ENCODE measurements at places on chromosomes 13 and 19.

DNA sequence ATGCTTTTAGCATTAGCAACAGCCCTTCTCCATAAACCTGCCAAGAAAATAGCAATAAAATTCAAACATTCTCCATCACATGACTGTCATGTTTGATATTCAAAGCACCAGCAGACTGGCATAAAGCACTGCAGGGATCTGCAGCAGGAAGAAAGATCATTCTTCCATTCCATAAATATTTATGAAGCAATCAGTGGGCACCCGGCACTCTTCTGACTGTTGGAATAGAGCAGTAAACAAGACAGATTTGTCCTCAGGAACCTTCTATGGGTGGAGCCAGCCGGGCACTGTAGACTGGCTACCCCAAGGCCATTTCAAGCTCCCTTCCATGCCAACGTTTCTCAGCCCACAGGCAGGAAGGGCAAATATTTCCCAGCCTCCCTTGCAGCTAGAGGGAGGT, 25.5 kb downstream of the PLA2G4C start:
- no peak for DNase-seq

GRCh38 chr13:89057862-89058261, 1386.7 kb downstream of the SLITRK5 start:
- DNase-seq: no peak

- DNase-seq: peak; percentile 55
These were observed 1.7 kb downstream of the PCDH8 start for GRCh38 chr13:52846567-52847321.

DNA sequence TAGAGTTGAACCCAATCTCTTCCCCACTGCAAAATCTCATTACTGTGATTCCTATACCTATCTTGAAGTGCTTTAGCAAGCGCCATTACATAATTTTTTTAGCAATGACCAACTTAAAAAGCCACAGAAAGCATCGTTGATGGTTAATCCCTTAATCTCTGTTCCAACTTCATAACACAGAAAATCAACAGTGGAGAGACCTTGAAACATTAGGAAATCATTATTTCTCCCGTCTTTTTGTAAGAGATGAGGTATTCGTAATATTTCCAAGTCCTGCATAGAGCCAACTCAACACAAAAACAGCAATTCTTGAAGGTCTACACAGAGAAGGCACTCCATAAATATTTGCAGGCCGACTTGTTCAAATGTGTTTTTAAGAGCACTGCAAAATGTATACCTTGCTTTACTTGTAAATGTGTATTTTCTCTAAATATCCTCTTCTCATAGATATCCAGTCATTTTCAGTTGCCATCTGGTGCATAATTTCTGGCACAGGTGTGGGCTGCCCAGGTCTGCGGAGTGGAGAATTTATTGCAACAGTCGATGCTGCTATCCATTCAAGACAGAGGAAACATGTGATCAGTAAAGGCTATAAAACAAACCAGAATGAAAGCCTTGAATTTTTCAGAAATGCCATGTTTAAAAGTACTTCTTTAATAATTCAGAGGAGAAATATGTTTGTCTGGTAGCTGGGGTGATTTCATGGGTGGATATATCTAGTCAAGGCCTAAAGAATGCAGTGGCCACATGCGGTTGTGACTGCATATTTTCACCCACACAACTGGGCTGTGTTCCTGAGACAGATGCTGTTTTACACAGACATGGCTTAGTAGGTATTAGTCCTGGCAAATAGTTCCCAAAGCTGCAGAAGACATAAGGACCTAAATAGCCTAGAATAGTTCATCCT, 234.3 kb upstream of the STARD13 start:
- DNase-seq: no peak

GRCh38 chr13:38657191-38657590, 29.7 kb upstream of the FREM2 start:
- no peak for DNase-seq

GRCh38 chr13:97077341-97077740, 83.1 kb upstream of the OXGR1 start:
- DNase-seq: no peak

DNA sequence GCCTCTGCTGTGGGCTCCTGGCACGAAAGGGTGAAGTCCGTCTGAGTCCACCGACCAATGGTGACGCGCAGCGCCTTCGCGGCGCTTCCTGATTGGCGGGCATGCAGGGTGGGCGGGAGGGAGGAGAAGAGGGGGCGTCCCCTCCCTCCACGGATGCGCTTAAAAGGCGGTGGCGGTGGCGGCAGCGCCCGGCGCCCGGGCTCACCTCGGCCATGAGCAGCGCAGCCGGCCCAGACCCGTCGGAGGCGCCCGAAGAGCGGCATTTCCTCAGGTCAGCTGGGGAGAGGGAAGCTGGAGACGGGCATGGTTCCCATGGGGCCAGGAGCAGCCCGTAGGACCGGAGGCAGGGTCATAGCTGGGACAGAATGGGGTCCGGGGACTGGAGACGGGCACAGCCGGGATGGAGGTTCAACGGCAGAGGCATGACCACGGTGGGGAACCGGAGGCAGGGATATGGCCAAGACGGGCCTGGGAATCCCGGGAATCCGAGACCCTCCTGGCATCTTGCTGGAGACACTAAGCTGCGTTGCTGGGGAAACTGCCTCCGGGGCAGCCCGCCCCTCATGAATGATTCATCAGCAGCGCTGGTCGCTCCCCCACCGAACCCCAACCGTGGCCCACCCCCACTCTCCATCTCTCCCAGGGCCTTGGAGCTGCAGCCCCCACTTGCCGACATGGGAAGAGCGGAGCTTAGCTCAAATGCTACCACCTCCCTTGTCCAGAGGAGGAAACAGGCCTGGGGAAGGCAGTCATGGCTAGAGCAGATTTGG, at the start of gene YJEFN3:
Gene YJEFN3 (plus strand): TSS at position 191 of the 770 bp plus-strand sequence. CDS start 22 bp downstream, at position 213.
- DNase-seq: no peak

DNA sequence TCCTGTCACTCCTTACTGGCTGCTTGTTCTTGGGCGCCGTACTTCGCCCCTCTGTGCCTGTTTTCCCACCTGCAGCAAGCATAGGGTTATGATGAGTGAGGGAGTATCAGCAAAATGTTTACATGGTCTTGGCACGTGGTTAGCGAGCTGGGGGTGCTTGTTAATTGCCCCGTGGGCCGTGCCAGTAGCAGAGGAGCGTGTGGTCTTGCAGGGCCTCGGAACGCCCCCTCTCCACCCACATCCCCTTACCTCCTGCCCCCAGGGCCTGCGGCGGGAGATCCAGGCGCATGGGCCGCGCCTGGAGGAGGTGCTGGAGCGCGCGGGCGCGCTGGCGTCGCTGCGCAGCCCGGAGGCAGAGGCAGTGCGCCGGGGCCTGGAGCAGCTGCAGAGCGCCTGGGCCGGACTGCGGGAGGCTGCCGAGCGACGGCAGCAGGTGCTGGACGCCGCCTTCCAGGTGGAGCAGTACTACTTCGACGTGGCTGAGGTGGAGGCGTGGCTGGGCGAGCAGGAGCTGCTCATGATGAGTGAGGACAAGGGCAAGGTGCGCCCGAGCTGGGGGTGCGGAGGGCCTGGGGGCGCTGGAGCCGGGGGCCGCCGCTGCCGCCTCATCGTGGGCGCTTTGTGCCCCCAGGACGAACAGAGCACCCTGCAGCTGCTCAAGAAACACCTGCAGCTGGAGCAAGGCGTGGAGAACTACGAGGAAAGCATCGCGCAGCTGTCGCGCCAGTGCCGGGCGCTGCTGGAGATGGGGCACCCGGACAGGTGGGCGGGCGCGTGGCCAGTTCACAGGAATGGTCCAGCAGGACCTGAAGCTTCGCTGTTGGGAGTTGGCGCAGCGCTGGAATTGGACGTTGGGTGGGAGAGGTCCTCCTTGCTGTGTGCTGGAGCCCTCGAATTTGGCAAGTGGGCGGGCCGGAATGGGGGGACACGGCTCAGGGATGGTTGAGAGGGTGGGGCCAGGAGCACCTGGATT, 22.5 kb upstream of the SHKBP1 start:
- DNase-seq: no peak
